ENCODE measurements at places on chromosomes 6 and 20. TPM values are rescaled to one million over a fixed set of nuclear protein-coding genes. Genes with fewer than 3 reads are reported as not detected.
A peak's percentile ranks its signal among the peaks of the same experiment; 100 is the strongest.

The STX11 gene
- 7.0 TPM for total RNA-seq

GRCh38 chr20:17741220-17741619, 41.5 kb downstream of the BANF2 start:
- no peak for DNase-seq

The ZNF133 gene
- total RNA-seq, result 8.6 TPM

The SEL1L2 gene
- total RNA-seq, result 16.1 TPM

GRCh38 chr6:24861934-24862333, 63.2 kb upstream of the ARMH2 start:
- no peak for DNase-seq

The SPDEF gene
- not detected for total RNA-seq

DNA sequence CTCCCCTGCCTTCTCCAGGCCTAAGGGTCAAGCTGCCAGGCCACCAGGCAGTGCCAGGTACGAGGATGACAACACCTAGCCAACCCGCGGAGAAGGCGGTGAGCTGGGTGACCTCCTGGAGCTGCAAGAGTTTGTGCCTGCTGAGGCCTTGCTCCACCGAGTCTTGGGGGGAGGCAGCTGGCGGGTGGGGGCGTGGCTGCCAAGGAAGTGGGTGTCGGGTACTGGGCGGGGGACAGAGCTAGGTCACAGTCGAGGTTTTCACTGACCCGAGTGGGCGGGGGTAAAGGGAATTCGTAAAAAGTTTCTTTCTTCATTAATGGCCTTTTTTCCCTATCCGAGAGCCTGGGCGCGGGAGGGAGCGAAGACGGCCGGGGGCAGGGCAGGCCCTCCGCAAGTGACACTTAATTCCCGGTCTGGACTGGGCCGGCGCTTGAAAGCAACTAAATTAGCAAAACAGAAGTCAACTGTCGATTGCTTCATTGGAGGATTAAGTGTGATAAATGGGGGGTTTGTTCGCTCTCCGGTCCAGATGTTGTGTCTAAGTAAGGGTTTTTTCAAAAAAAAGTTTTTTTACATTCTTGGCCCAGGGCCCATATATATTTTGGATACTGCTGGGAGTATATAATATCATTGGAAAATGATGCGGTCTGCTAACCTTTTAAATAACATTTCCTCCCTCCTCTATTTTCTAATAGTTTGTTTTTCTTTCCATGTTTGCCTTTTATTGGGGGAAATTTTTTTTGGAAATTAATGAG, 43.1 kb upstream of the FOXP4 start:
- peak; percentile 77 for DNase-seq

DNA sequence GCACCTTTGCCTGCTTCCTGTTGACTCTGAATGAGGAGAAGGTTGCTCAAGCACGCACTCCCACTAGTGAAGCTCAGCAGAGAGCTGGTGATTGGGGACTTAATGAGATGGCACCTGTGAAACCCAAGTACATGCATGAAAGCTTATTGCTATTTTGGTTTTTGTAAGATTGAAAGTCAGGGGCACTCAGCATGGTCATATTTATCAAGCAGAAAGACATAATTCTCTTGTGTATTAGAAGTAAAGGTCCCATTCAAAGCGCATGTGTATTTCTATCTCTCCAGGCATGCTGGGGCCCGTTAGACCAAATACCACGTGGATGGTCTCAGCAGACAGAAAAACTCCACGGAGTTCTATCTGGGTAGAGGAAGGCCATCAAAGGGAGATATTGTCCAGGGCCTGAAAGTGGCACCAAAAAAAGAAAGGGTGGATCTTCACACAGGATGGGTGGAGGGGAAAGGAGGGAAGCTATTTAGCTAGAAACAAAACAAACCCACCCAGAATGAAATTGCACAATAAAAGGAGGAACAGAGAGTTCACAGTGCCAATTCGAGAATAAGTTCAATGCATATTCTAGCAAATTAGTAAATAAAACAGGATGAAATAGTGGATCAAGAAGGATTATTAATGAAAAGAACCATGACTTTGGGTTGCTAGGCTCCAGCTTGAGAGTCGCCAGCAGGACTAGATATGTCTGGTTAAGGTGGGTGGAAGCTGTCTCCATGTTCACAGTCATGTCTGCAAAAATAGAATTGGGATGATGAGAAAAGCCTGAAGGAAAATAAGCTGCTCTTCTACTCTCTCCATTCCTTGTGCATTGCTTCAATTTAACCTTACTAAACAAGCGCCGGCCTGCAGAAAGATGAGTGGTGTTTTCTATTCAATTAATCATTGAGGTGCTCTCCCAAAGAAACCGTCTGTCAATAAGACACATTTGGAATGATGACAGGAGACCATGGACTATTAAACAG, 224.9 kb upstream of the DTNBP1 start:
- no peak for DNase-seq

The ERMARD gene
- 22.1 TPM for total RNA-seq

The PSMB8 gene
- total RNA-seq, result 42.8 TPM

The HTR1E gene
- not detected for total RNA-seq

GRCh38 chr6:44093066-44093465, 34.2 kb downstream of the MRPL14 start:
- DNase-seq, result no peak

The CPNE5 gene
- 5.4 TPM for total RNA-seq

The GRM1 gene
- total RNA-seq, result 0.05 TPM

The EYA2 gene
- 9.1 TPM for total RNA-seq

DNA sequence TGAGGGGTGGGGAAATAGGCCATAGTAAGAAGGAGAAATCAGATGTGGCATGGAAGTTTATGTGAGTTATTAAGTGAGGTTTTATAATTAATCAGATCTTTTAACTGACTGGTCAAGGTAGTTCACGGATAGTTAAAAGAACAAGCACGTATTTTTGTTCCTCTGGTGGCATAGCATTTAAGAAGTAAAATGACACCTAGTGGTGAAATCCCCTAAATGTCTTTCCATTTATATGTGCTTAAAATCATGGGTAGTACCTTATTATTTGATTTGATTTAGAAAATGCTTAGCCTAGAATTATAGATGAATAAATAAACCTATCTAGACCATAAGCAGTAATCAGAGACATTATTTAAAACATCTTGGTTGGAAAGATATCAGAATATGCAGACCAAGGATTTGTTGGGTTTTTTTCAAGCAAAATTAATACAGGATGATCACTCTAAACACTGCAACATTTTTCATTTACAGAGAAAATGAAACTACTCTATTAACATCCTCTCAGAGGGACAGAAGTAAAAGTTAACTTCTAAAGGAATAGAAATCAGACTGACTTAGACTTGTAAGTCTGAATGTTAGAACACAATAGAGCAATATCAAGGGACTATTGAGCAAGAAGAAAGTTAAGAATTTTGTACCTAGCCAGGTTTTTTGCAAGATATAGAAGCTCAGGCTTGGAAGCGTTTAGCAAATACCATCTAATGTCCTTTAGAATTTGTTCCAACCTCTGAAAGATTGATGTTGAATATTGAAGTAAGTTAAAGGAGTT, 81.1 kb downstream of the STXBP5 start:
- DNase-seq, result no peak

GRCh38 chr6:135030056-135030473, 24.6 kb downstream of the HBS1L start:
- no peak for DNase-seq

DNA sequence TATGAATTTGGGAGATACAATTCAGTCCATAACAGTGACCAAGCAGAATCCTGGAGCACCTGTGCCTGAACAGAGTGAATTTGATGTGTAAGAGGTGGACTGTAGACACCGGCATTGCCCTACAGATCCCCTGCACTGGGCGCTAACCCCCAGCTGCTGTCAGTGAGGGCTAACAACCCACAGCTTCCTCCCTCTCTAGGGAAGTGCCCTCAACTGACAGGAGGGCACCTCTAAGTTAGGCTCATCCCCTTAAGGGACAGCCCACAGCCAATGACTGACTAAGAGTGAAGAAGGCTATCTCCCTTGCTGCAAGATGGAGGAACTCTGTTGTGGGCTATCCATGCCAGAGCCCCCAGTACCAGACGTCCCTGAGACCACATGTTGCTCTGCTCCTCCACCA, 15.3 kb upstream of the BPIFB1 start:
- DNase-seq, result no peak

The SMAP1 gene
- 22.5 TPM for total RNA-seq

DNA sequence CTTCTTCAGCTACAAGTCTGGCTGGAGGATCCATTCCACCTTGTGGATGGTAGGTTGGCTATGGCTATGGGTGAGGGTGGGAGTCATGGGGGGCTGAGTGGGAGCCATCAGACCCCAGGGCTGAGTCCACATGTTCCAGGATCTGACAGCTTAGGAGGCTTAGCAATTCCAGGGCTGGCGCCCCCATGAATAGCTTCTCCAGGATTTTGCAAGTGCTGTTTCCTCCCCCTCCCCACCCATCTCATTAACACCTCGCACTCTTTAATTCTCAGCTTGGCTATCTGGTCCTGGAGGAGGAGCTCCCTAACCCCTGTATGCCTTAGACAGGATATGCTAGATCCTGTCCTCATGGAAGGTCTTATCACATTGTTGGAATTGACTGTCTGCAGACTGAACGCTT, 39.0 kb upstream of the ANGPT4 start:
- peak; percentile 47 for DNase-seq

GRCh38 chr6:38853236-38853635, 138.1 kb downstream of the DNAH8 start:
- no peak for DNase-seq

The ESR1 gene
- total RNA-seq, result 9.4 TPM
